CD4-positive, alpha-beta T cell treated with Interleukin-1 beta for 1 hour (primary cell): ENCODE measurements at places on chromosomes 5 and 9.

GRCh38 chr9:106127776-106128175 lies 433.4 kb downstream of the TMEM38B start:
- no peak for DNase-seq

- no peak for DNase-seq
These were observed 500.0 kb downstream of the PTPRD start for GRCh38 chr9:10112798-10113197.

DNA sequence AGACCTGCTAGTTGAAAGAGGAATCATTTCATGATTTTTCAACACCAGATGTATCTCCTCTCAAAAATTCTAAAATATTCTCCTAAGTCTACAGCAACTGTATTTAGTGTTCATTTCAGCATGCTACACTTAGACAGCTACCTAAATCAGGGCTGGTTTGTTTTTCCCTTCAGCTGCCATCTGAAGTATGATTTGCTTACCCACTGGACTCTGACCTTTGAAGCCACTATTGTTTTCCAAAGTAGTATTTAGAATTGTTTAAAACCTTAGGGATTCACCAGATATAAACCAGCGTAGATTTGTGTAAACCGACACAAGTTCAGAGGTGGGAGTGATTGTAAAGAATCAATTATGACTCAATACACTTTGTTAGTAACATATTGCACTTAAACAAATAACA lies 193.1 kb downstream of the ADAMTS6 start:
- no peak for DNase-seq

GRCh38 chr9:77763566-77763965 lies 115.4 kb upstream of the GNA14 start:
- DNase-seq: no peak

DNA sequence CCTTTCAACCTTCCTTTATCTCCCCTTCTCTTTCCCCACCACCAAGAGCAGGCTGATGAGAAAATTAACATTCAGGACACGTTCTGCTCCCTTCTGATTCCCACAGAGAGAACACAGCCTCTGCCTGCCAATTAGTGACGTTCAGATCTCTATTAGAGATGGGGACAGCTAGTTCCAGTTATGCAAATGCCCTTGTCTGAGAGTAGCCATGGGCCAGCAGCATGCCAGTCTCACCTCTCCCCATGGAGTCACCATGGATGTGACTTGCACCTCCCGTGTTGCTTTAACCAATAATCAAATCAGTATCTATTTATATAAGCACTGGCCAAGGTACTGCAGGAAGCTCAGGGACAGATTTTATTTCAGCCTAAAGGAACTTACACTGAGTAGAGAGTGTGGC lies 61.3 kb downstream of the KCNIP1 start:
- no peak for DNase-seq

GRCh38 chr9:14418941-14419937 lies 105.3 kb upstream of the NFIB start:
- DNase-seq: no peak

GRCh38 chr5:143195491-143195890 lies 208.0 kb downstream of the NR3C1 start:
- no peak for DNase-seq

- DNase-seq: no peak
These were observed 32.7 kb downstream of the EXOC3 start for GRCh38 chr5:475704-476101.
